GOT3 (cell line): ENCODE measurements at places on chromosomes 12 and 14.

- DNase-seq, result no peak
Measured at GRCh38 chr12:91180582-91181395, 1.8 kb downstream of the DCN start.

DNA sequence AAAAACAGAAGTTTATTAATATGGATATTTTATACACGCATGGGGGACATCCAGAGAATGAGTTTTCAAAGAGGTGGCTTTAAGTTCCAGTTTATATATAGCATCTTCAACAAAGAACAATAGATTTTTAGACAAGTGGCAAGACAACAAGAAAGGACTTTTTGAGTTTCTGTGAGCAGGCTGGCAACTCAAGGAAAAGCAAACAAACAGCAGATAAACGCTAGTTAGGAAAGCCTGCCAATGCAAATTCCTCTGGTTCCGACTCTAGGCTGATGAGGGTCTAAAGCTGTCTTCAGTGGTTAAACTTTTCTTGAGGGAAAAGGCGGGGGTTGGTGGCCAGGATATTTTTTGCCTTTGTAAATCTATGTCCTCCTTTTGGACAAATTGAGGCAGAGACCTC lies 78.4 kb upstream of the EEA1 start:
- no peak for DNase-seq

DNA sequence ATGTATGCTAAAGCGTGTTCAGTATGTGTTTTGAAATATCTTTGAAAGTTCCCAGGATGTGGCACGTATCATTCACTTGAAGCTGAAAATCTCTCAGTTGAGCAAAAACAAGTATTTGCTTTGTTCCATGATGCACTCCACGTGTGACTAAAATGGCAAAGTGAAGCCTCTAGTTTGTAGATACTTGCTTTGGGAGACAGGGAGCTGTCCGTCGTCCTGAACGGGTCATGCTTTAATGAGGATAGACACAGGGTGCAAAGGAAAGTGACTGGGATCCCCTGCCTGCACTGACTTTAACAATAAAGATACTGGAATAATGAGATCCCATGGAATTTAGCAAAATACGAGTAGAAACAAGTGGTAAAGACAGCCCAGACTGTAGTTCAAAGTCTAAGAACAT lies 991.4 kb downstream of the NRXN3 start:
- no peak for DNase-seq

DNA sequence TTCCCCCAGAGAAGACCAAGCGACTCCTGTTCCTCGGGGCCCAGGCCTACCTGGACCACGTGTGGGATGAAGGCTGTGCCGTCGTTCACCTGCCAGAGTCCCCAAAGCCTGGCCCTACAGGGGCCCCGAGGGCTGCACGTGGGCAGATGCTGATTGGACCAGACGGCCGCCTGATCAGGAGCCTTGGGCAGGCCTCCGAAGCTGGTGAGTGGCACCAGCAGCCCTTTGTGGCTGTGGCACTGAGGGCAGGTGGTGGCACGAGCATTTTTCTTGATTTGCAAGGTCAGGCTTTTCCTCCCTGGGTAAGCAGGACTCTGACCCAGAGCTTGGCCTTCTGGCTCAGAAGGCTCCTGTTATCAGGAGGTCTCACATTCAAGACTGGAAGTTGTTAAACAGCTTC lies 2.7 kb downstream of the SIVA1 start:
- DNase-seq, result no peak

DNA sequence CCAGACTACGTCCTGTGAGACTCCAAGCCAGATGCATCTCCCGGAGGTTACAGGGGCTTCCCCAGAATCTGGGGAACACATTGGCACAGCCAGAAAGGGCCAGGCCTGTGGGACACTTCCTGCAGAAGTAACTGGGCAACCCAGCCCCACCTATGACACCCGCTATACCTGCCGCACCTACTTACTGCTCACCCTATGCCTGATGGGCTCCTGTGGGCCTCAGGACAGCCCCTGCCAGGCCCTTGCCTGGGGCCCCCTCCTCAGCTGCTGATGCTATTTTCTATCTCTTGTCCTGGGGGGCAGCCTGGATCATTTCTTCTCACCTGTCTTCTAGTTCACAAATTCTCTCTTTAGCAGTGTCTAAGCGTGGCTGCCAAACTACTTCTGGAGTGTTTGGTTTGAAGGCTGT lies 28.7 kb downstream of the JAG2 start:
- DNase-seq, result no peak

DNA sequence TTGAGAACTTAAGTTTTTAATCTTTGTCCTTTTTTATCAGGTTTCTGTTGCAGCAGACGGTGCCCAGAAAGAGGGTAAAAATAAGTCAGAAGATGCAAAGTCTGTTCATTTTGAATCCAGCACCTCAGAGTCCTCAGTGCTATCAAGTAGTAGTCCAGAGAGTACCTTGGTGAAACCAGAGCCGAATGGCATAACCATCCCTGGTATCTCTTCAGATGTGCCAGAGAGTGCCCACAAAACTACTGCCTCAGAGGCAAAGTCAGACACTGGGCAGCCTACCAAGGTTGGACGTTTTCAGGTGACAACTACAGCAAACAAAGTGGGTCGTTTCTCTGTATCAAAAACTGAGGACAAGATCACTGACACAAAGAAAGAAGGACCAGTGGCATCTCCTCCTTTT lies 53.5 kb downstream of the RAD52 start:
- no peak for DNase-seq

DNA sequence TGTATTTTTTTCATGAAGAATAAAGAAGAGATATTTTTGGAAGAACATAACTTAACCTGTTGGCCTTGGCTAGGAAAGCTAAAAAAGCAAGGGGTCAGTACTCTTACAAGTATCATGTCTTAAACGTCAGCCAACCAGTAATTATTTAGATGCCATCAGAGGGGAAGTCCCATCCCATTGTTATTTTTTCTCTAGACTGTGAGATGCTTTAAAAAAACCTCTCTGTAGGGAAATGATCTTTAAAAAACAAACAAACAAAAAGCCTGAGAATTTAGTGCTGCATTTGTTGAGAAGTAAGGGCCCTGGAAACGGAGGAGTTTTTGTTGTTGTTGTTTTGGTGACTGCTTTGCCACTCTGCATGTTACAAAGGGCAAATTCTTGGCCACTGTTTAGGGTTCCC lies 474.0 kb downstream of the ZFP36L1 start:
- DNase-seq, result no peak

DNA sequence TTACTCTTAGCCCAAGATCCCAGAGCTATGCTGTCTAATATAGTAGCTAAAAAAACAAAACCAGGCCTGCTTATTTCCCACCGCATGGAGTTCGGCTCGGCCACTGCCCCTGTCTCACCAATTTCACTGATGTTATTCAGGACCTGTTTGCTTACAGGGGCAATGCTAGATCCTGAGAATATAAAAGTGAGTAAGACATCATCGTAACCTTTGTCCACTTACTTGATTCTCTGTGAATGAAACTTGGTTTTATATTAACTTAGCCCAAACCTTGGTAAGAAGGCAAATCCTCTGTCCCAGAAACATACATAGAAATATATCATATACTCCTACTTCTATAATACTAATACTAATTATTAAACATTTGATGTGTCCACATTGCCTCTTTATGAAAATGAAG lies 56.6 kb downstream of the RNFT2 start:
- no peak for DNase-seq

- peak; percentile 50 for DNase-seq
Measured at GRCh38 chr12:55996715-55997534, at the start of gene SUOX. SUOX (plus strand) TSS chr12:55997276; CDS start chr12:56002222, 4,946 bp downstream.

- no peak for DNase-seq
Measured at GRCh38 chr12:109762071-109762672, 48.5 kb downstream of the FAM222A start.
